ENCODE measurements at places on chromosomes 16 and 17.

DNA sequence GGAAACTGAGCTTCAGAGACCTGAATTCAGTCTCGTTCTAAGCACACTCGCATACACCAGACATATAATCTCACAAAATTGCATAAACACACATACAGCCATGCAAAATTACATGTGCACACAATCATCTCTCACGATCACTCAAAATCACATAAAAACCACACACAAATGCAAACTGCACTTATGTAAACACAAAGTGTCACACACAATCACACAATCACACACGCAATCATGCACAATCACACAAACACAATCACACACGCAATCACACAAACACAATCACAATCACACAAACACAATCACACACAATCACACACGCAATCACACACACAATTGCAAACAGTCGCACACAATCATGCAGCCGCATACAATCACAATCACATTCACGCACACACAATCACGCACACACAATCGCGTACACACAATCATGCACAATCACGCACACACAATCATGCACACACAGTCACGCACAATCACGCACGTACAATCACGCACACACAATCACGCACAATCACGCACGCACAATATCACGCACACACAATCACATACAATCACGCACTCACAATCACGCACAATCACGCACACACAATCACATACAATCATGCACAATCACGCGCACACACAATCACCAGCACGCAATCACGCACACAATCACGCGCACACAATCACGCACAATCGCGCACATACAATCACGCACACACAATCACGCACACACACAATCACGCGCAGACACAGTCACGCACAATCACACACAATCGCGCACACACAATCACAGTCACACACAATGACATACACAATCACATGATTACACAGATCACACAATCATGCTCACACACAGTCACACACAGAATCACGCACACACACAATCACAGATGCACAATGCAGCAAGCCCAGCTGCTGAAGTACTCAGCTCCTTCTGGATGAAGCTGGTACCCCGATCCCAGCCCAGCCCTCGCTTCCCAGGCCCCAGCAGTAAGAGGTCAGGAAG lies 45.6 kb downstream of the ZDHHC7 start:
- no peak for DNase-seq

- no peak for DNase-seq
Observed at GRCh38 chr17:39000021-39000601, 32.9 kb upstream of the FBXO47 start.

GRCh38 chr17:41689497-41690299 lies 1.0 kb downstream of the EIF1 start:
- DNase-seq, result no peak

DNA sequence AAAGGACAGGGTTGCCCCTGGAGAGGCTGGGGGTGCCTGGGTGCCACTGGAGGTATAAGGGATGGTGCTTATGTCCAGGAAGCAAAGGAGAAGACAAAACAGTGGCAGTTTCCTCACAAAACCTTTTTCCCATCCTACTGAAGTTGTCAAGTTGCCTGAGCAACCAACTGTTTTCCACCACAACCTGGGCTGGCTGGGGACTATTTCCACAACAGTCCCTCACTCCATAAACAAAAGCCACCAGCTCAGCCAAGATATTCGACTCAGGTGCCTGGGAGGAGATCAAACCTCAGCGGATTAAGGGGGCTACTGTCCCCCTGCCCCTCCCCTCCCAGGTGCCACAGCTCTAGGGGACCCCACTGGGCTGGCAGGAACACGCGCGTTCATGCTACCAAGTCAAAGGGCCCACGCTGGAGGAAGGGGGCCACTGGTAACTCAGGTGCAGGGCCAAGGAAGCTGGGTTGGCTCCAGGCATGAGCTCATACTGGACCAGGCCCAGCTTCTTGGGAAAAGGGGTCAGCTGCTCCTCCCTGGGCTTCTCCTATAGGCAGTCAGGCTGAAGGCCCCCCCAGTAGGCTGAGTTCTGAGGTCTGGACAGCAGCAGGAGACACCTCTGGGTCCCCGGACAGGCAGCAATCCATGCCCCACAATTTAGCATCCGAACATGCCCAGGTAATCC lies 45.7 kb upstream of the MRPS23 start:
- DNase-seq, result no peak

DNA sequence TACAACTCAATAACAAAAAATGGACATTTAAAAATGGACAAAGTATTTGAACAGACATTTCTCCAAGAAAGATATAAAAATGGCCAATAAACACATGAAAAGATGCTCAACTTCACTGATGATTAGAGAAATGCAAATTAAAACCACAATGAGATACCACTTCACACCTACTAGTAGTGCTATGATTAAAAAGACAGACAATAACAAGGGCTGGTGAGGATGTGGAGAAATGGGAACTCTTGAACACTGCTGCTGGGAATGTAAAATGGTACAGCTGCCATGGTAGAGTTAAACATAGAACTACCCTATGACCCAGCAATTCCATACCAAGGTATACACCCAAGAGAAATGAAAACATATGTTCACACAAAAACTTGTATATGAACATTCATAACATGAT lies 24.9 kb downstream of the CFAP97D1 start:
- DNase-seq, result no peak

DNA sequence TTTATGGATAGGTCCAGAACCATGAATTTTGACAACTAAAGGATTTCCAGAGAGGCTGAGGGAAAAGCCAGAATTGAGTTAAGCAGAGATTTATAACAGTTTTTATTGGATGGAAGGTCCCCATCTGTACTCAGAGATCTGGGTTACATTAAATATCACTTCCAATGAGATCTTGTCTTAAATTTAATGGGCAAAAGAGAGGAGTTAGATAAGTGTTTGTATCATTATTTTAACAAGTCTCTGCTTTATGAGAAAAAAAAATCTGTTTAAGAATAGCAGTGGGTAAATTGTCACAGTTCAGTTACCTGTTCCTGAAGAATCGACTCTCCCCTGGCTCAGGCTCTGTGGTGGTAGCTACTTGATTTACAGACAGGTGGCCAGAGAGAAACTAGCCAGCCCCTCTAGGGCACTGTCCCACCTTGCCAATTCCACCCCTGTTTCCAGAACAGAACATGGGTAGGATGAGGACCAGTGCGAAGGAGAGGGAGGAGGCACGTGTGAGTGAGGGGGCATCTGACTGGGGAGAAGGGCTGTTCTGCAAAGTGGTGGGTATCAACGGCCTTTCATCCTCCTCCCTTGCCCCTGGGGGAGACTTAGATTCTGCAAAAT lies 22.1 kb upstream of the CRHR1 start:
- no peak for DNase-seq

- no peak for DNase-seq
Observed at GRCh38 chr16:84358601-84359295, 9.6 kb upstream of the ATP2C2 start.

GRCh38 chr16:56915336-56916119 lies 16.4 kb upstream of the HERPUD1 start:
- no peak for DNase-seq

GRCh38 chr16:11635113-11635652 lies 33.1 kb upstream of the SNN start:
- no peak for DNase-seq

DNA sequence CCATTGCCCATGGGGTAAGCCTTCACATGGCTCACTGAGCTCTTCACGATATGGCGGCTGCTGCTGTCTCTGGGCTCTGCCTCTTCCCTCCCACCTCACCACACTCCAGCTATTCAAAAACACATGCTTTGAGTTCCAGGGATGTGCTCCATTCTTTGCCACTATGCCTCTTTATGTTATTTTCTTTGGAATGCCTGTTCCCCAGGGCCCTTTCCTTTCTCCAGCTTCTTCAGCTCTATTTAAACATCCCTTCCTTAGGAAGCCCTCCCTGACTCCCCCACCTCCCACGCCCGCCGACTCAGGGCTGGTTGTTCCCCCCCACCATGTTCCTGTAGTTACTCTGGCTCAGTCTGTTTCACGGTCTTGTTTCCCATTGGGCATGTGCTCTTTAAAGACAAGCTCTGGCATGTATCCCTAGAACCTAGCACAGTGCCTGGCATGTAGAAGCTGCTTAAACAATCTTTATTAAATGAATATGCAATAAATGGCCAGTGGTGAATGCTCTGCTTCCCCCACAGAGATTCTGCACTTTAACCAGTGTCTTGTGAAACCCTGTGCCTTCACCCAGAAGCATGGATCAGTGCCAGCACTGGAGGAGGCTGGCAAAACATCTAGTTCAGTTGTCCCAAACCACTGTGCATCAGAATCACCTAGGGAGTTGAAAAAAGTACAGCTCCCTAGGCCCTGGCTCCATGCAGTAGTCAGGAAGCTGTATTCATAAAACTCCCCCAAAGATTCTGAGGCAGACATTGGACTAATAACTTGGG lies 6.9 kb downstream of the MYCBPAP start:
- DNase-seq, result no peak

DNA sequence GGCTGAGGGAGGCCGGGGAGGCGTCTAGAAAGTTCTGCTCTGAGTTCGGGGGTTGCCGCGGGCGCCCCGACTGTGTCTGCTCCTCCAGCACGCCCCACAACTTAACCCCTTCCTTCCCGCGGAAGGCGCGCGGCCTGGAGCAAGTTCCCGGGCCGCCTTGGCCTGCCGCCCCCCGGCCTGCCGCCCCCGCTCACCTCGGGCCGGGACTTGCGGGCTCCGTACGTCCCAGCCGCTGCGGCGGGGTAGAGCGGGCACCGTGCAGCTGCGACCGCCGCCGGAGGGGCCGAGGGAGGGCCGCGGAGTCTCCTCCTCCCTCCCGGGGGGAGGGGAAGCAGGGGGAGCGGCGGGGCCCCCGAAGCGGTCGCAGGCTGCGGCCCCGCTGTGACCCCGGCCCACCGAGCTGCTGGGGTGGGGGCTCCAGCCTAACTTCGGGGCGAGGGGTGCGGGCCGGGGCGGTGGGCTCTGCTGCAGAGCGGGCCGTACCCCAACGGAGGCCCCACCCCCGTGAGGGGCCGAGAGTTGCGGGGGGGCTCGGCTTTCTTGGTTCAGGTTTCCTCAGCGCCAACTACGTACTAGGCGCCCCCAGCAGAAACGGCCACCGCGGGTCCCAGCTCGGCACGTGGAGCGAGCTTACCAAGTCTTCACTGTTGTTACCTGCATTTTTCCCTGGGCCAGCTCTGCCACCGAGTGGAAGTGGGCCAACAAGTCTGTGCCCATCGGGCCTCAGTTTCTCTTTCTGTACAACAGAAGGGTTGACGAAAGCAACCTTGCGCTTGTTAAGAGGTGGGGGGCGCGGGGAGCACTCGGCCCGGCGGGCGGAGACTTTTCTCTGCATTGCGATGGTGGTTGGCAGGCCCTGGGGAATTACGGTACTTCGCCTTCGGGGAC lies at the start of gene CCDC102A:
Gene CCDC102A (minus strand): TSS at position 266 of the 888 bp plus-strand sequence. CDS start 7,394 bp downstream, outside the sequence.
- no peak for DNase-seq

GRCh38 chr17:6536053-6536452 lies 20.3 kb downstream of the PITPNM3 start:
- DNase-seq, result no peak

DNA sequence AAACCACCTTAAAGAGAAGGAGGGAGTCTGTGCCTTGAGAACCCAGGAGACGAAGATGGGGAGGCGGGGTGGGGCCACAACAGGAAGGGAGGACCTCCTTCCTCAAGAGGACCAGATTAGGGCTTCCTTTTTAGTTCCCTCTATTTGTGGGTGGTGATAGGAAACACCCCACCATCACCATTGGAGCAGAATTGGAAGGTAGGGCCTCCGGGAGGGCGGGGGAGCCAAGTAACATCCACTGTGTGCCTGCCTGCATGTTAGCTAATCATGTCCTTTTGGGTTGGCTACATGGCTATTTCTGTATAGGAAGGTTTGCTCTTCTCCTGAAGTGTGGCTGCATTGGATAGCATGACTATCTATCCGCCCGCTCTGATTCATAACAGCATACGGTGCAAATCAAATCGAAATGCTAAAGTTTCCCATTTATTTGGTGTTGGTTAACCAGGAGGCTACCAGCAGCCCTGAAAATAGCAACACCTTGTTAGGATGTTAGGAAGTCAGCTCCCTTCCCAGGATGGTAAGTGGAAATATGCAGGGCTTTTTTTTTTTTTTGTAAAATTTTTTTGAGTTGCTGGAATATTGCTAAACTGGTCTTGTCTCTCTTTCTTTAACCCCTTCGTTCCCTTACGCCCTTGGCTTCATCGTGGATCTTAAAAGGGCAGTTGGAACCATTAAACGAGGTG lies 4.2 kb downstream of the SYT17 start:
- DNase-seq, result no peak

- no peak for DNase-seq
Observed at GRCh38 chr16:64174327-64174726, 947.5 kb downstream of the CDH11 start.

DNA sequence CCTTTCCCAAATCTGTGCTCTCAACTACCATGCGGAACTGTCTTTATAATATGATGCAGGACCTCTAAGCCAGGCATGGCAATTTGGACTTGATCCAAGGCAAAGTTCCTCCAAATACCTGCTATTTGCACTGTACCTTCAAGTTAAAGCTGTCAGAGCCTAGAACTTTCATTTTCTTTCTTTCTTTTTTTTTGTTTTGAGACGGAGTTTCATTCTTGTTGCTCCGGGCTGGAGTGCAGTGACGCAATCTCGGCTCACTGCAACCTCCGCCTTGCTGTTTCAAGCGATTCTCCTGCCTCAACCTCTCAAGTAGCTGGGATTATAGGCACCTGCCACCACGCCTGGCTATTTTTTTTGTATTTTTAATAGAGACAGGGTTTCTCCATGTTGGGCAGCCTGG lies 51.7 kb downstream of the ARHGAP27 start:
- DNase-seq, result no peak

- DNase-seq, result no peak
Observed at GRCh38 chr17:76312735-76313134, 4.7 kb upstream of the QRICH2 start.

- DNase-seq, result no peak
Observed at GRCh38 chr16:75320435-75320834, 69.0 kb upstream of the BCAR1 start.

GRCh38 chr17:5592382-5592781 lies 8.1 kb upstream of the NLRP1 start:
- DNase-seq, result no peak

DNA sequence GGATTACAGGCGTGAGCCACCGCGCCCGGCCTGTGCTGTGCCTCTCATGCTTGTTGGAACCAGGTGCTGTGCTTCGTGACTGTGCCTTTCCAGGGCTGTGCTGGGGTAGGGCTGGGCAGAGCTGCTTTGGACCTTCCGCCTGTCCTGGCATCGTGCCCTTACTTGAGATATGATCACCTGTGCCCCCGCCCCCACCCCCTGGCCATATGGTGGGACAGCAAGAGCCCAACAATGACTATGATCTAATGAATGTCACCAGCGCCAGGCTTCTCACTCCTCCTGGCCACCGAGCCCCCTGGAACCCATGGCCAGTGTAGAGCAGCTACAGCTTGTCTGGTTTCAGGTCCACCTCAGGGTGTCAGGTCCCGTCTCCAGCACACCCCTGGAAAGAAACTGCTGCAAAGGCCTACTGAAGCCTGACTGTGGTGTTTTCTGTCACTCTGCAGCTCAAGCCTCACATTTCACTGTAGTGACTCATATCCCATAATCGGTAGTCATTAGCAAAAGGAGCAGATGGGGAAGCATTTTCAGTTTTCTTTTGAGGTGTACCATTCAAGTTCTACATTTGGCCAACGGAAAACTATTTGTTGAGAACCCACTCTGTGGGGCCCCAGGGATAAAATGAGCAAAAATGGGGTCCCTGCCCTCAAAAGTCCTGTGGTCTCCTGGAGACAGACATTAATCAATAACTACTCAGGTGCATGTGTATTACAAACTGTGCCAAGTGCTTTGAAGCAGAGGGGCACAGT lies 22.1 kb downstream of the FCSK start:
- DNase-seq, result peak; percentile 99

All from GM19239 (cell line).